ENCODE measurements at places on chromosomes 1 and 21.

DNA sequence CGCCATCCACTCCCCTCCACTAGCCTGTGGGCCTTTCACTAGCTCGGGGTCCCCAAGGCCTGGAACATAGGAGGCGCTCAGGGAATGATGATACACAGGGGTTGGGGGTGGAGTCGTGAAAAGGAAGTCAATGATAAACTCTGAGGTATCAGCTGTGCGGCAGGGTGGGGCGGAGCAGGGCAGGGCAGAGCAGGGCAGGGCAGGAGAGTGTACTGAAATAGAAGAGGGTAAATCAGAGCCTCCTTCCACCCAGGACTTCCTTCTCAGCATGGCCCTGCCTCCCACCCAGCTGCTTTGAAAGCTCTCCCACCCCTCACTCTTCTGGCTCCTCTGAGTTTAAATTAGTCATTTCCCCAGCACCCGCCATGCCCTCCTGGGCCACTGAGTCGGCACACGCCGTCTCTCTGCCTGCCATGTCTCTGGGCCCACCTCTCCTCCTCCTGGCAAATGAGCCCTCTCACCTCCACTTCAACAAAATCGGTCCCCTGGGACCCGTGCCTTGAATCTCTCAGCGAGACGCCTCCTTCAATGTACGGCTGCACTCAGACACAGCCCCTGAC lies 16.9 kb downstream of the CAPZB start:
- DNase-seq = no peak

DNA sequence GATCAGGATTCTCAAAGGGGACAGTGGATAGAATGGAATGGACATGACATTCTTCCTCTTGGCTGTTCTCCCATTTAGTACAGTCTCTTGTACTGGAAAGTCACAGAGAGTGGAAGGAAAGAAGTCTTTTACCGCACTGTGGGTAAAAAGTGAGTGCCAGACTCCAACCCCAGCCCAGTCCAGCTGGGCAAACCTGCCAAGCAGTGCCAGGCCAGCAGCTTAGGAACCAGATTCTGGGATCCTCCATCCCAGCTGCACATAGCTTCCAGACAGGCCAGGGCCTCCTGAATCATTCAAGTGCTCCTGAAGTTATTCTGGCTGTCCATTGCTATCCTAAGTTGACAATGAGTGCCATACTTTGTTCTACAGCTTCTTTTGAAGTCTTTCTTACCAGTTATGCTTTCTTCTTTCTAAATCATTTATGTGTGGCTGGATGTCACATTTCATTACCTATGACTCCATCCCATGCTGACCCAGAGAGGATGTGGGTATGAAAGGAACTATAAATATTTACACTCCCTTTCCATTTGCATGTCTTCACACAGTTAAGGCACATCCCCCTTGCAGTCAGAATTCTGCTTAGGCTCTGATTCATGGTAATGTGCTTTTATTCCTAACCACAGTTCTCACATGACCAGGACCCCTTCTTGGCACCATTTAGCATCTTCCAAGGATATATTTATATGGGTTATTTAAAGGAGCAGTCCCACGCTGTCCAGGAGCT lies 88.9 kb downstream of the AK5 start:
- peak; percentile 97 for DNase-seq

DNA sequence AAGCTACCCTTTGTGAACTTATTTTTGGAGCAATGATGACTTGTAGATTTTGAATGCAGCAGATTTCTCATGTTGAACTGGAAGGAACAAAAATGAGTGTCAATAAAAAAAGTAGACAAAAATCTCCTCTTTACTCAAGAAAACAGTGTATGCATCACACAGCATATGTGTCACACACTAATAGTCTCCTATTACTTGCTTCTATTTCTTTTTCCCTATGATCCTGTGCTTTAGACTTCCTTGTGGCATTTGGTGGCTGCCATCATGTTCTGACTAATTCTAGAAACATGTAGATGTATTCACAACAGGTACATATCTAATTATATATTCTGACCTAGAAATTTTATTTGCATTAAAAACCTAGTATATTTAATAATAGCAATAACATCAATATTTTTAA lies 14.3 kb downstream of the RC3H1 start:
- DNase-seq = peak; percentile 66

- DNase-seq = no peak
These were observed 38.3 kb upstream of the PAX7 start for GRCh38 chr1:18592368-18592767.

DNA sequence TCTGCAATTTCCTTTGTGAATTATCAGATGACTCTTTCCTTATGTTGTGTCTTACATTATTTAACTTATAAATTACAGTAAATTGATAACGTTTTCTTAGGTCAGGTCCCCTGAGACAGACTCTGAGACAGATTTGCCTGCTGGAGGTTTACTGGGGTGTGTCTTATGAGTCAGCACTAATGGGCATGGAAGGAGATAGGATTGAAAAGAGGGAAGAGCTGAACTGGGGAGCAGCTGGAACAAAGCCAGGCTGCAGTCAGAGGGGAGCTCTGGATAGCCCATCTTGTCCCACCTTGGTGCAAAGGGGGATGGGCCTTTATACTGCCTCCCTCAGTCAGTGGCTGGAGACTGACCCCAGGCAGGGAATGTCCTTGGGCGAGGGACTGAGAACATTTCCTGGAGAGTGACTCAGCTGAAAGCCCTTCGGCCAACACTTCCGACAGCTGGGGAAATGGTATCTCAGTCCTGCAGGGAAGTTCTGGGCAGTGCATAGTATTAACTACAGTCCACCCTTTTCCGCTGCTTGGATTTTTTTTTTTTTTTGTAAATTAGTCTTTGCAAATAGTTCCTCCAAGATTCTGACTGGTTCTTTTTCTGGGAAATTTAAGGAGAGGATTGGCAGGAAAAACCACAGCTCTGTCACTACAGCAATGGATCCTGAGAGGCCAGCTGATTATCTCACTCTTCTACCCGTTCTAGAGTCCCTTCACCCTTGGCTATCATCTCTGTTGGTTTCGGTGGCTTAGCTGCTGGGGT lies 39.1 kb upstream of the CDC42BPA start:
- peak; percentile 86 for DNase-seq

DNA sequence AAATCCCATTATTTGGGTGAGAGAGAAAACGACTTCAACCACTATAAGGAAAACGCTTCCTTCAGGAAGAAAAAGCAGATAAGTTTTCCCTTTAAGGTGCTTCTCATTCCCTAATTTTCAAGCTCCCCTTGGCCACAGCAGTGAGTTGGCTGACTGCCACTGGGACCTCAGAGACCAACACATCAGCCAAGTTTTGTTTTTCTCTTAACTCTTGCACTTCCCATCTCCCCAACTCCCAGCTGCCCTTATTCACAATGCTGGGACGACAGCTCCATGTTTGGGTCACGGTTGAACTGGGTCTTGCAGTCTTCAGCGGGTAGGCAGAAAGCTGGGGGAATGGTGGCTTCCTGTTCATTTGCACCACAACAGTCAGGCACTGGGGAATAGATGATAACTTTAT lies 18.9 kb downstream of the SGIP1 start:
- no peak for DNase-seq

- no peak for DNase-seq
These were observed 13.0 kb upstream of the RNF19B start for GRCh38 chr1:32977546-32978087.

- DNase-seq = no peak
These were observed 57.9 kb upstream of the LGALS8 start for GRCh38 chr1:236465959-236466303.

- DNase-seq = no peak
These were observed 924.0 kb downstream of the LTN1 start for GRCh38 chr21:28068455-28069358.

DNA sequence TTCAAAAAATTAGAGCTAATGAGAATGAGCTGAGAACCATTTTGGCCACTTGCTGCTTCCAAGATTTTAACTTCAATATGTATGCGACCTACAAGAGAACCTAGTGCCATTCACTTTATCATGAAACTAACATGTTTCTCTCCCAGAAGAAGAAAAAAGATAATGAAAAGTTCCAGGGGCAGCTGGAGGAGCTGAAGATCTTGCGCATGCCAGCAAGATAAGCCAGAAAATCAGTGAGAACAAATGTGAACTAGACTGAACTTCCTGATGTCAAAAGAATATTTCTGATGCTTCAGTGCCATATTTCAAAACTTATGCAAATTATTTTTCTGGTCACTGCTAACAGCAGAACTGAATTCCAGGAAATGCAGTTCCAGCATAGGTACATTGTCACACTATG lies 1265.1 kb downstream of the BRINP3 start:
- DNase-seq = no peak

- DNase-seq = peak; percentile 99
These were observed 55.2 kb upstream of the PALMD start for GRCh38 chr1:99590578-99591209.

- no peak for DNase-seq
These were observed 21.3 kb upstream of the KCNQ4 start for GRCh38 chr1:40762144-40762923.

DNA sequence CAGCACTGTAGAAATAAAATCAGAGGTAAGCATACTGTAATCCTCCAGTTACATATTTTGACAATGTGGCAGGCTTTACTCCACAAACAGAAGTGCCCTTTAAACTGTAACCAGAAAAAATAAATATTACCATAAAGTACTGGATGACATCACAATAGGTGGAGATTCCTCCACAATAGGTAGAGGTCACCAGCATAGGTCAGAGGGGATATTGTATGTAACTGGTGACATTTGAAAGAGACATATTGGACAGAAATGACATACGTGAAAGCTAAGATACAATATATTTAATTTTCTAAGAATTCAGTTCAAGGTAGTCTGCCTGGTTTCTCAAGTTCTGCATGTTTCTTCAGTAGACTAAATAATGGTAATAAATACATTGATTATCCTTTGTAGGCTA lies at the start of gene ASB17:
ASB17 (minus strand) TSS at position 101 of the 400 bp plus-strand sequence. CDS start 113 bp downstream, outside the sequence.
- DNase-seq = no peak

DNA sequence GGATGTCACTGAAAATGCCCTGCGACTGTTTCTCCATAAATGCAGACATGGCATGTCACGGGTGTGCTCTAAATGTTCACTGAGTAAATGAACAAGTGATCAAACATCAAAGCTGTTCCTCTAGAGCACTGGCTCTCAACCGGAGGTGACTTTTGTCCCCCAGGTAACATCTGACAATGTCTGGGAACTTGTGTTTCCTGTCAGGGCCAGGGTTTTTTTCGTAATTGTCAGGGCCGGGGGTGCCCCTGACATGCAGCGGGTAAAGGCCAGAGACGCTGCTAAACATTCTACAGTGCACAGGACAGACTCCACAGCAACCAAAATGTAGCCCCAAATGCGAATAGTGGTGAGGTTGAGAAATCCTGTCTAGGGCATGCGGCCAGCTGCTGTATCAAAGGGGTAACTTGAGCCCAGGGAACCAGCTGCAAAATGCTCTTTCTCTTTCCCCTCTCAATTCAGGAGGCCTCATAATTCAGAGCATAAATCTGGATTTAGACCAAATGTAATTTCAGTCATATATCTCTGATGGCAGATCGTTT lies 2.0 kb downstream of the ALDH4A1 start:
- no peak for DNase-seq

GRCh38 chr21:41967708-41968107 lies 13.9 kb upstream of the C2CD2 start:
- DNase-seq = no peak

DNA sequence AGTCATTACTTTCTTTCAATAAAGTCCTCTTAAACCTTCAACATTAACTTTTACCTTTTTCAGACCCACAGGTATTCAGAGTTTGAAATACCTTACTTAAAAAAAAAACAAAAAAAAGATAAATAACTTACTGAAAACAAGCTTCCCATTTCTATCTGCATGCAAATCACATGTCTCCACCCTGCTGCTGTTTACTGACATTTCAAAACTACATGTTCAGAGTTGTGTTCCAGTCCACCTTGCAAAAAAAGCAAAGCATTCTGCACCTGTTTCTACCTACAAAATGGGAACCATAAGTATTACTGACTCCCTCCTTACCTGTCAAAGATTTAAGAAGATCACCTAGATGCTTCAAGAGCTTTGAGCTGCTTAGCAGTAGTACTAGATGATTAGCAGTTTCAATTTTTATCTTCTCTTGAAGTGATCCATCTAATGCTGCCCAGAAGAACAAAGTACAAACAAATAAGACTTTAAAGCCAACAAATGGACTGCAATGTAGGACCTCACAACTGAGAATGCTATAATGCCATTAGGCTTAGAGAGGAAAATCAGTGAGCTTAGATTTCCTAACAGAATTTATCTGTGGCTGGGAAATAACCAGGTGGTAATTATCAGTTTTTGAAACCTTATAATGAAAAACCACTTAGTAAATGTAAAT lies 61.2 kb downstream of the ANKRD13C start:
- DNase-seq = no peak

DNA sequence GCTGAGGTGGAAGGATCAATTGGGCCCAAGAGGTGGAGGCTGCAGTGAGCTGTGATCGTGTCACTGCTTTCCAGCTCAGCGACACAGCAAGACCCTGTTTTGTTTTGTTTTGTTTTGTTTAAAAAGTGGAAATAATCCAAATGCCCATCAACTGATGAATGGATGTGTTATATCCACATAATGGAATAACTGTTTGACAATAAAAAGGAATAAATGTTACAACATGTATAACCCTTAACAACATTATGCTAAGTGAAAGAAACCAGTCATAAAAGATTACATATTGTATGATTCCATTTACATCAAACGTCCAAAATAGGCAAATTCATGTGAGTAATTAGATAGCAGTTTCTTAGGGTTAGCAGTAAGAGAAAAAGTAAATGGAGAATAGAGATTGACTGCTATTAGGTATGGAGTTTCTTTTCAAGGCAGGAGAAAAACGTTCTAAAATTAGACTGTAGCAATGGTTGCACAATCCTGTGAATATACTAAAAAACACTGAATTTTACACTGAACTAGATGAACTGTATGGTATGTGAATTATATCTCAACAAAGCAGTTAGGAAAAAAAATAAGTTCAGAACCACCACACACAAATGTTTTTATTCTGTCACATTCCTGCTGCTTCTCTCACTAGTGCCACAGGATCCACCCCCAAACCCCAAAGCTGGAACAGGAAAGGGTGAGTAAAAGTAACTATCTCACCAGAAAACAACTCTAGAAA lies 15.7 kb downstream of the FOXJ3 start:
- DNase-seq = peak; percentile 85

DNA sequence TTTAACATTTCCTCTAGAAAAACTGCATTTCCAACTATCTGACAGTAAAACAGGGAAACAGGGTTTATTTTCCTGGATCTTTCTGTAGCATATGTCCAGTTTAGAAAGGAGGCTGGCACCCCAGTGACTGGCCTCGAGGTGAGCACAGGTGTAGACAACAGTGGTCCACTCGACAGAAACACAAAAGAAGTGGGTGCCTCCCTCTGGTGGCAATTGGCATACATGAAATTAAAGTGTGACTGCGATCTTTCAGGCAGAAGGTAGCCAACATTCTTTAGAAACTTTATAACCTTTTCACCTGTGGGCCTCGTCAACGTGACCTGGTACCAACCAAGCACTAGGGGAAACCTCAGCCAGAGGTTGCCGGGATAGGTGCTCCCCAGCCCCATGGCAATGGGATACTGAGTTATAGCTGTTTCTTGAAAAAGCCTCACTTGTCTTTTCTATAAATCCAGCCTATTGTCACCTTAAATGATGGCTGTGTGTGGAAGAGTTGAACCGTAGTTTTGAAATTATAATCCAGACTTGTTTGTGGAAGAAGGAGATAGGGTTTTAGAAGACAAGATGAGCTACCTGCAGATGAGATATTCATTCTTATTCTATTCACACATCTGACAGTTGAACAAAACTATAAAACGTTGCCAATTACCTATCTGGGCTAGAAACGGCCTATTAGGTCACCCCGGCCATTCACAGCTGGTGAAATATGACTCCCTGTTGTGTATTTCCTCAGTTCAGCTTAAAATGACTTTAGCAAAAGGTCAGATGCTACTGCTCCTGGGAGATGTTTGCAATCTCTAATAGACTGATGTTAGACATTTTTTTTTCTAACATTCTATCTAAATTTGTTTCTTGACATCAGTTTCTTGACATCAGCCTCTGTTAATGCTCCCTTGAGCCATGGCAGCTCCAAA lies 44.3 kb downstream of the PCP4 start:
- DNase-seq = no peak

Data from fibroblast of skin of back (primary cell).